ENCODE measurements at places on chromosomes 4 and X.

- DNase-seq: no peak
Observed at GRCh38 chr4:185246453-185246852, 37.1 kb downstream of the SNX25 start.

GRCh38 chr4:123255971-123256370, 140.6 kb upstream of the SPRY1 start:
- no peak for DNase-seq

GRCh38 chrX:13741695-13742094, 7.1 kb downstream of the OFD1 start:
- no peak for DNase-seq

DNA sequence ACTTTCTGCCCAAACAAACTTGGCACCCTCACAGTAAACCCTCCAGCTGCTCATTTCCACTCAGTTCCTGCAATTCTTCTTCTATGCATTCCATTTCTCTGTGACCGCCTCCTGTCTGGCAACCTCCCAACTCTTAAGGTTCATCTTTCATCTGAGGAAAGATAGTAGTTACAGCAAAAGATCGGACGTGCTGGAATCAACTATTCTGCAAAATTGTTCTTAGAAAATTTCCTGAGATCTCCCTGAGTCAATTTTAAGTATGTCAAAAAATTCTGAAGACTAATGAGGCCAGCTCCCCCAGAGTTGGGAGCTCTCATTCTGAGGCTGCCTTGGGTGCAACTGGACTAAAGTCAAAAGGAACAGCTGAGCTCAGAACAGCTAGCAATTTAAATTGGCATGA, 1026.0 kb downstream of the ADGRL3 start:
- DNase-seq: no peak

DNA sequence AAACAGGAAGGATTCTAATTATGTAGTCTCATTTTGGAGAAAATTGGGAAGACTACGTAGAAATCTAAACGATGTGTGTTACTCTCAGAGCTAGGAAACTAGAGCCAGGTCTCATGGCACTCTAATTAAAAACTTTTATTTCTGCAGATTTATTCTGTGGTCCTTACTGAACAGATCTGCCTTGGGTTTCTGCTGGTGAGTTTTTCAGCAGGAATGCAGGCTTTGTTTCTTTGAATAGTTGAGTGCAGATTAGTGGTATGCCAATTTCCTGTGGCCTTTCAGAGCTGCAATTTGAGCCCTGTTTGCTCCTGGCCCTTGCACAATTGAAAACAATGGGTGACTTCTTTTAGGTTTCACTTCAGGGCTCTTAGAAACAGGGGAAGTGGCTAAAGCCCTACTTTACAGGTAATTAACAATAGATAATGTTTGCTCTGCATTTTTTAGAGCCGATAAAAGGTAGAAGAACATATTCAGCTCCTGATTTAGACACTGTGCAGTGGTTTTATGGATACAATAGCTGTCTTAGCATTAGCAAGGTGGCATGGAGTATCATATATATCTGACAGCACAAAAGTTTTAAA, 21.8 kb downstream of the SPRY1 start:
- peak; percentile 9 for DNase-seq

DNA sequence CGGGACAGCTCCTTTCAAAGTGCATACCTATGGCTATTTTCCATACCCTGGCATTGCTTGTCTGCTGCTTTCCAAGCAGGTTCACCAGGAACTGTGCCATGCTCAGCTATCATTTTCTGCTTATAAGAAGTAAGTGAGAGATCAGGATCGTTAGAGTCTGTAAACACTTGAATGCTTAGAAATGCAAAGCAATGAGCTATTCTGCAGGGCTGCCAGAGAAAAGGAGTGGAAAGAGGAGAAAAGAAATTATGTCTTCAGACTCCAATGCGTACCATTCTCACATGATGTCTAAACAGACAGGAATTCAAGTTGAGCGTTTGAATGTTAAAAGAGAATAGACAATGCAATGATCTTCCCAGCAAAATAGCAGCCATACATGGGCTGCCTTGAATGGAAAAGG, 245.5 kb upstream of the SLC7A11 start:
- no peak for DNase-seq

DNA sequence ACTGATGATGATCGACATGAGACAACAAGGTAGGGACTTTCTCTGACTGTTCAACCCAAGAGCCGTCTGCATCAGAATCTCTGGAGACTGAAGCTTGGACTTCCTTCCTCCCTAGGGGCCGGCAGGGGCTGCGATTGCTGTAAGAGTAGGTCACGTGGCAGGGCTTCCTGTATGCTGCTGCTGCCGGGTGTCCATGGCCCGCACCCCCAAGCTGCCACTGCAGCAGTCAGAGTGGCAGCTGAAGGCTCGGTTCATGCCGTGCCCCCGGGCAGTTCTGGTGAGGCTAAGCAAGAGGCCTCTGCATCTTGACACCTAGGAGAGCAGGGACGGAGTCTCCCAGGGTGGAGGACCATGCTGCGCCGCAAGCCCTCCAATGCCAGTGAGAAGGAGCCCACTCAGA, at the start of gene SASH3:
Gene SASH3, plus strand, starts transcription at position 203 of the 400 bp plus-strand sequence. Its CDS starts 149 bp downstream, at position 352.
- DNase-seq: peak; percentile 76

DNA sequence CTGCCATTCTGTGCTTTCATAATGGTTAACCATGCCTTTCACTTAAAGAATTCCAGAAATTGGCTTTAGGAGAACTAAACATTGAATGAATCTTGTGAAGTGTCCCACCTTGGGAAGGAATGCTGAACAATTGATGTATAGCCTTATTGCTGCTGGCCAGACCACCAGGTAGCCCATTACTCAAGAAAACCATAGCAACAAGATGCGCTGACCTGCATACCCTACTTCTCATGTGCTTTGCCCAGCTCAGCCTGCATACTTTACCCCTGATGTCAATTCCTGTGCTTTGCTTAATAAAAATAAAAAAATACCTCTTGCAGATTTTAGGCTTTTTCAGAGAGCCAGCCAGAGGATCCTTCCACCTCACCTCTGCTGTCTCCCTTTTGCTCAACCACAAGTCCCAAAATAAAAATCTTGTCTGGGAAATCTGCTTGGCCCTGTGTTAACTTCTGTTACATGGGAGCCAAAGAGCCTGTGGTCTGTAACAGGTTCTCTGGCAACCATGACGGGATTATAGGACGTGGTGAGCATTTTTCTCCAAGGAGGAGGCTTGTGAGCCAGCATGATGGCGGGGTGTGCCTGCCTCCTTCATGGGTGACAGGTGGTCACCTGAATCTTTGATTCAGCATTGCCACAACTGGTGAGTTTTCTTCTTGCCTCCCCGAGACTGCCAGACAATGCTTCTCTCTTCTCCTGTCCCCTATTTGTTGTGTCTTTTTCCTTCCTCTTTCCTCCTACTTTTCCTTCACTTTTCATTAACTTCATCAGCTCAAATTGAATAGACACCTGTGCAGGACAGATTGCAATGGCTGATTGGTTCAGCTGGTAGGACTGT, 106.8 kb downstream of the ARSJ start:
- no peak for DNase-seq

GRCh38 chr4:164572877-164573279, 181.1 kb upstream of the SMIM31 start:
- DNase-seq: no peak

GRCh38 chr4:97589481-97590196, 553.6 kb downstream of the STPG2 start:
- no peak for DNase-seq

GRCh38 chr4:55887594-55887993, 34.1 kb downstream of the EXOC1 start:
- DNase-seq: no peak

DNA sequence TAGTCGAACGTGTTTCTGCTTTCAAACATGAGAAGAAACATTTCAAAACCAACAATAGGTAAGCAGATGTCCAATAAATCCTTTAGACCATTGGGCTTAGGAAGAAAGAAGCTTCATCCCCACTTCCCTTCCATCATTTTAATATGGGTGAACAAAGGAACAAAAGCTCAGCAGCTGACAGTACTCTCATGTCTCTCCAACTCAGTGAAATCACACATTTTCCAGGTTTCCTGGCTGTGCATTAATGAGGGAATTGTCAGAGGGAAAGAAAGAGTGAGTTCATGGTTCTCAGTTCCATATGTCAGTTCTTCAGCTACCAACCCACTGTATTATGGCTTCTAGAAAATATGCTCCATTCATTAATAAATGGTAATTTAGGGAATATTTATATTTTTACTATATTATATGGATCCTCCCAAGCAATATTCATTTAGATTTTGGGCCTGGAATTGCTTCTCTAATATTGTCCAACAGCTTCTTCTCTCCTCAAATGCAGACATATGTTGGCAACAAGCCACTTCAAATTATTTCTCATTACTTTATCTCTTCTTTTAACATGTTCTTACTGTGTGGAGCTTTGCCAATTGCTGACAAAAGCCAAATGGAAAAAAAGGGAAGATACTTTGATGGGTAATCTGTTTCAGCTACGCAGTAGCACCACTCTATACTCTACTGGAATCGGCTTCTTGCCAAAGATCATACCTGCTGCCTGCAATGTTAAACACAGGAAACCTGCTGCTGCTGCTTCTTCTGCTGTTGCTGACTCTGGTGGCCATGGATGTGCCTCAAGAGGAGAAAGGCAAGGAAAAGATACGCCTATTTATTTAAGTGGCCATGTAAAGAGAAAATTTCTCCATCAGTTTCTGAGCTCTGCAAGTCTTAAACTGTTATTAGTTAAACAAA, 1757.6 kb downstream of the ARAP2 start:
- no peak for DNase-seq

GRCh38 chr4:83866834-83867621, 331.1 kb downstream of the GPAT3 start:
- no peak for DNase-seq

GRCh38 chr4:117637347-117637746, 396.9 kb upstream of the NDST3 start:
- no peak for DNase-seq

- peak; percentile 22 for DNase-seq
Observed at GRCh38 chrX:100895365-100896075, 21.4 kb upstream of the NOX1 start.

GRCh38 chr4:151865312-151865711, 104.5 kb upstream of the GATB start:
- peak; percentile 51 for DNase-seq

DNA sequence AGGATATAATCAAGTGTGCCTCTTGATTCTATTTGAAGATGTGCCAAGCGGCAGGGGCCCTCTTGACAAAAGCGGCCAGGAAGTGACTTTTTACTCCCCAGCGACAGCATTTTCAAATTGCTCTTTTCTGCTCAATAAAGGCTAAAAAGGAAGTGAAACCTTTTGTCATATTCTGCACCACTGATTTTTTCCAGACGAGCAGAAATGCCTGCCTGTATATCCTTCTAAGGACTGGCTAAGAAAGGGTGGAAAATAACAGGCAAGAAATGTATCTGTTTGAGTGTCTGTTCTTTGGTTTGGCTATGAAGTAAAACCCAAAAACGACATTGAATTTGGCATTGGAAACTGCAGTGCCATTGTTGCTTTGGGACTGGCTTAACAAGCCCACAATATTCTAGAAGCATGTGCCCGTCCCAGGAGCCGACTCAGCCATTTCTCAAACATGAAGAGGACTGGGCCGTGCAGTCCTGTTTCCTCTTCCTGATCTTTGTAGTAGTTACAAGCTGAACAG, 25.4 kb downstream of the TMSB4X start:
- peak; percentile 52 for DNase-seq

DNA sequence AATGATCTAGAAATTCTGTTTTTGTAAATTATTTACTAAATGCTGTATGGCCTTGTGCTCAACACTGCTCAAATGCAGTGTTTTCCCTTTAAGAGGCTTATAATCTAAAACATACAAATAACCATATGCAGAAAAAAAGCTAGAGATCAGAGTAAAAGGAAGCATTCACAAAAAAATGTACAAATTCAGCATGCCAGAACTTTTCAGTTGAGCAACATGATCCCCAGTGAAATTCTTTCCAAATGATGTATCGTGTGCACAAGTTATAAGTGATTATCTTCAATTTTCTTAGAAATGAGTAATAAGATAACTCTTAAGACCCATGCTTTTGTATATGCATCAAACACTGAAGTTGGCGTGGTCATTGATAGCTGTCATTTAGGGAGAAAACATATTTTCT, 5.0 kb downstream of the GPC3 start:
- DNase-seq: no peak
